NCI-H510A (cell line): ENCODE measurements at places on chromosomes 7 and 10.

- no peak for DNase-seq
Observed at GRCh38 chr7:139680676-139681462, 96.9 kb downstream of the HIPK2 start.

GRCh38 chr10:55398497-55398882 lies 597.5 kb upstream of the PCDH15 start:
- DNase-seq: no peak

- DNase-seq: no peak
Observed at GRCh38 chr7:137606061-137606674, 240.6 kb downstream of the DGKI start.

DNA sequence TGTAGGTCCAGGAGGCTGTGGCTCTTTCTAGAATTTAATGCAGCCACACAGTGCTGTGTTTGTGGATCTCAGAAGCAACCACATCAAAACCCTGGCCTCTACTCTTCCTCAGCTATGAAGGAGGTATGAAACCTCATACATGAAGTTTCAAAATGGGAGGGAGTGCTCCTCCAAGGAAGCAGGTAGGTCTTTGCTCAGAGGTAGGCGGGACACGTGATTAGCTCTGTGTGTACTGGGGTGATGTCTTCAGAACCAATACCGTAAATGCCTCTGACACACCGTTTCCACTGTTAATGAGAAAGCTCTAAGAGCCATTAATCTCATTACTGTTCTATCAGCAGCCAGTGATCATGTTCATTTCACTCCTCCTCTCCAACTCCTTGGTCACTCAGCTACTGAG lies 126.1 kb downstream of the PLXNA4 start:
- DNase-seq: no peak

DNA sequence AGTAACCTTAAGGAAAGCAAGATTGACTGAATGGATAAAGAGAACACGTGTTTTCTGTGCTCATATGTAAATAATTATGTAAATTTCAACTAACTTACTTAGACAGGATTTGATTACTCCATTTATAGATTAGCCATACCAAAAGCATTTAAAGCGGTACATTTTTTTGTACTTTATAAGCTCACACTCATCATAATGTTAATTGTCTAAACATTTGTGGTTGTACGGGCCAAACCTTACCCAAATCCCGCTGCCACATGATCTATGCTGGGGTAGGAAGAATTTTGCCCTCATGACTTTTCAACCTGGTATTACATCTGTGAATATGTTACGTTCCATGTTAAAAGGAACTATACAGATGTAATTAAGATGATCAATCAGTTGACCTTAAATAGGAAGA lies 29.1 kb downstream of the MKX start:
- no peak for DNase-seq

GRCh38 chr7:154566877-154567276 lies 436.0 kb downstream of the PAXIP1 start:
- no peak for DNase-seq

DNA sequence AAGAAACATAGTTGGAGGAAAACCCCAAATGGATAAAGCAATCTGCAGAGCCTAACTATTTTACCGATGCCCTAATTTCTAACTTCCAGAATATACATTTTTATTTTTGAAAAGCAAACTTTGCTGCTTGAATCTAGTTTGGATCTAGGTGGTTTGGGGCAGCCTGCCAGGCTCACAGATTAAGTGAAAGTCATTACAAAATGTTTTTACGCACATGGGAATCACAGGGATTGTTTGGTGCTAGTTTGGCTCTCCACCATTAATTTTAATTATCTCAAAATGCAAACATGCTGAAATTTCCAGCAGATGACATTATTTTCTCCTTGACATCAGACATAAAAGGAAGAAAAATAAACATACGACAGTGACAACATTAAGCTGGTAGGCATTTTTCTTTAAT lies 166.7 kb upstream of the INHBA start:
- no peak for DNase-seq

GRCh38 chr7:74568658-74569057 lies 88.9 kb upstream of the GTF2I start:
- no peak for DNase-seq

DNA sequence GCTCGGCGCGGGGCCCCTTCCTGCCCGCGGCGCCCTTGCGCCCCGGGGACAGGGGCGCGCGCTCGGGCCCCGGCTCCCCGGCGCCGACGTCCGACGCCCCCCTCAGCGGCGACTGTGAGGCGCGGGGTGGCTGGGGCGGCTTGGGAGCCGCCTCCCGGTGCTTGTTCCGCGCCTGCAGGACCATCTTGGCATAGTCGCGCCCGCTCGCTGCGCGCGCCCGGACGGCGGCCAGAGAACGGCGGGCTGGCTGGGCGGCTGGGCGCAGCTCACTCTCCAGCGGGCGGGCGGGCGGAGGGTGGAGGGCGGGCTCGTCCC lies at the start of gene DPY19L1:
DPY19L1 (minus strand) TSS at position 275 of the 315 bp plus-strand sequence; CDS start at position 184, 91 bp downstream.
- no peak for DNase-seq

DNA sequence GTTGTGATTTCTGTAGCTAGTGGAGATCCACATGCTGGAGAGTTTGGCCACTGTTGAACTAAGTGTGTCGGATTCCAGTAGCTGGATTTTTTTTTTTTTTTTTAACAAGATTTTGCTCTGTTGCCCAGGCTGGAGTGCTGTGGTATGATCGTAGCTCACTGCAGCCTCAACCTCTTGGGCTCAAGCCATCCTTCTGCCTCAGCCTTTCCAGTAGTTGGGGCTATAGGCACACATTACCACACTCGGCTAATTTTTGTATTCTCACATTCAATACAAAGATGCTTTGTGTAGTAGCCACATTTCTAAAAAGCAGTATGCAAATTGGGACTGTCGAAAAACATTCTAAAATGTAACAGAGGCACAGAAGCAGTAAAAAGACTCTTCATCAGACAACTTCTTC lies 63.5 kb downstream of the RABGEF1 start:
- no peak for DNase-seq

DNA sequence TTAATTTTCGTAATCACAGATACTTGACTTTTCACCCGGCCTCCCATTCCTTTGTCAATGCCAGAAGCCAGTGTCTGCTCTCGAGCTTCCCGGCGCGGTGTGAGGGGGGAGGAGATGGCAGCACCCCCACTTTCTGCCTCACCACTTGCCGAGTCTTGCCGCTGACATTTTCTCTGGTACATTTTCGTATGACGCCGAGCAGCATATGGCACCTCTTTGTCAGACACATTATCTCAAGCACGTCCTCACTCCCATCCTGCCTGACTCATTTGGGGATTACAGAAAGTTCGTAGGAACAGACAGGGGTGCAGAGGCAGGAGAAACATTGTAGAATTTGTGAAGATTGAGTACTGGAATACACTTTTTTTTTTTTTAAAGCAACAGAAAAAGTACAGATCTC lies 60.8 kb upstream of the SORCS3 start:
- no peak for DNase-seq

DNA sequence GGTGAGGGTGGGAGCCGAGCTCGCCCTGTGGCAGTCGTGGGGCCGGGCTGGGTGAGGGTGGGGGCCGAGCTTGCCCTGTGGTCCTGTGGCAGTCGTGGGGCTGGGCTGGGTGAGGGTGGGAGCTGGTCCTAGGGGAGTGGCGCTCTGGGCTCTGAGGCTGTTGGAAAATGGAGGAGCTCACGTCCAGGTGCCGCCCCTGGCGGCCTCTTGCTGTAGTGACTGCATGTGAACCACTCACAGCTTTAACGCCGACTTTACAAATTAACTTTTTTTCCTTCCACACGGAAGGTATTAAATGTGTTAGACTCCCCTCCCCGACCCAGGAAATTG lies 312.6 kb downstream of the WDR37 start:
- DNase-seq: no peak

GRCh38 chr10:48289501-48290238 lies 15.2 kb upstream of the FRMPD2 start:
- peak; percentile 44 for DNase-seq

GRCh38 chr7:8015100-8015745 lies 46.6 kb downstream of the GLCCI1 start:
- no peak for DNase-seq

DNA sequence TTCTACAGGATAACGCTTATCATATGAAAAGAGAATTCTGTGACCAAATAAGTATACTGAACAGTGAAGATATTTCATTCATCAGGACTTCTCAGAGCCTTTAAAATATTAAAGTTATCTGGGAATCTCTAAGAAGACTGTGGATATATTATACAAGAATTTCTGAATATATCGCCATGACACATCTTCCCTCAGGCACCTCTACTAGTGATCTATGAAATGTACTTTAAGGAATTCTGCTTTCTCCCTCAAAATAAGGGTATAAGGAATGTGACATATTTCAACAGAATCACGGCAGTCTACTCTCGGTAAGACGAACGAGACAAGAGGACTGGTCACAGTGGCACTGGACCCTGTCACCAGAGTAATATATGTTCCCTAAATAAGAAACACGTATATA lies 504.2 kb upstream of the PHF14 start:
- DNase-seq: no peak

GRCh38 chr10:113415246-113415645 lies 137.6 kb upstream of the HABP2 start:
- no peak for DNase-seq

GRCh38 chr7:29239638-29240037 lies 45.1 kb downstream of the CHN2 start:
- no peak for DNase-seq
